GM06990 (cell line): ENCODE measurements at places on chromosomes 2 and 18.

DNA sequence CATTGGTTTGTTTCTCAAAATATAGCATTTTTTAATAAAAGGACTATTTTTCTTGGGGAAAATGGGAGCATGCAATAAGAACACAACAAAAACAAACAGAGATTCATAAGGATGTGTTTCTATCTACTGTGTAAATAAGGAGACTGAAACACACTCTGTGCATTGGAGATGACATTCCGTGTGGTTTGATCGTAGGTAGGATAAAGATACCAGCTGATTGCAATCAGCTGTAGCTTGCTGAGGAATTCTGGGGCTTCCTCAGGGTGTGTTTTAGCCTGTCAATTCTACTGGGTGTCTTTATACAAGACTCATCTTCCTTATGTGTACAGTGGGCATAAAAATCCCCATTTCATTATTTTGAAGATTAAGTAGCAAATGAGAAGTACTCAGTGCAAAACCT, 591.6 kb downstream of the DSC3 start:
- DNase-seq = no peak

DNA sequence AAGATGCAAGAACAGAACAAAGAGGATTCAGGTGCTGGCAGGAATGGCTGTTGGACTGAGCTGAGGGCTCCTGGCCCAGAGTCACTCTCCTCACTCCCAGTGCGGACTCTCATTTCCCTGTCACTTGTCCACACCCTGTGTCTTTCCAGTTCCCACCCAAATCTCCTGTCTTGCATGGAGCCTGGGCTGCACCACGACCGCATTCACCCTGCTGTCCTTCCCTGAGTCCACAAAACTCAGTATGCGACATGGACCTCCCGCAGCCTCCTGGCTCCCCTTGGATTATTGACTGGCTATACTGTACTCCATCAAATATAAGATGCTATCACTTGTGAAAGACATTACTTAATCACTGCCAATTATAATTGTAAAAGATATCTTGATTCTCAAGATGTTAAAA, 2.5 kb upstream of the ITM2C start:
- no peak for DNase-seq

DNA sequence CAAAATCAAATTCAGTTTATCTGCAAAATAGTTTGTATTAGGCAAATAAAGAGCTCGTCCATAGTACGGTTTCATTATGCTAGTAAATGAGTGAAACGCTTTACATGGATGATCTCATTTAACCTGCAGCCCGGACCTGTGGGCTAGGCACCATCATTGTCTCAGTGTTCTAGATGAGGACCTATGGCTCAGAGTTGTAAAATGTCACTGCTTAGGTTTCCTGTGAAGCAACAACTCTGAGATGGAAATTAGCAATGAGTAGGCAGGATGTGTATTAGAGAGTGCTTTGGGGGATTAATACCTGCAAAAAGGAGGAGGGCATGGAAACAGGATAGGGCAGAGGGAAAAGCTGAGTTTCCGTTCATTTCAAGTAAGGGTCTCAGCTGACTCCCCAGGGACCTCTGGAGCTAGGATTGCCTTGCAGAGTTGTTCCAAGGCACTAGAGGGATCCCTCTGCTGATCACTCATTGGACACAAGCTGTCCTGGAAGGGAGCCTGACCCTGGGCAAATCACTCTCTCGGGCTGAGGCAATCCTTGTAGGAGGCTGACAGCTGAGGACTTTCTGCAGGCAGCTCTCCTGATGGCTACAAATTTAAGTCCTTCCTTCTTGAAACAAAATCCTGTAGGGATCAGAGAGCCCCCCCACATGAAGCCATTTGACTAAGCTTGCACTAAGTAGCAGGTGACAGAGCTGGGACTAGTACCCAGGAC, 58.8 kb upstream of the SIX2 start:
- DNase-seq = no peak

DNA sequence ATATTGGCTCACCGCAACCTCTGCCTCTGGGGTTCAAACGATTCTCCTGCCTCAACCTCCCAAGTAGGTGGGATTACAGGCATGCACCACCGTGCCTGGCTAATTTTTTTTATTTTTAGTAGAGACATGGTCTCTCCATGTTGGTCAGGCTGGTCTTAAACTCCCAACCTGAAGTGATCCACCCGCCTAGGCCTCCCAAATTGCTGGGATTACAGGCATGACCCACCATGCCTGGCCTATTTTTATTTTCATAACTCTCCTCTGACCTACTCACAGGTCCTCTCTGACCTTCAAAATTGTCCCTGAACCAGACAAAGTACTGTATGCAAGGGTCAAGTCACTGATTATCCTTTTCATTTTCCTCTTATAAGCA, 16.0 kb upstream of the KLHL23 start:
- no peak for DNase-seq

DNA sequence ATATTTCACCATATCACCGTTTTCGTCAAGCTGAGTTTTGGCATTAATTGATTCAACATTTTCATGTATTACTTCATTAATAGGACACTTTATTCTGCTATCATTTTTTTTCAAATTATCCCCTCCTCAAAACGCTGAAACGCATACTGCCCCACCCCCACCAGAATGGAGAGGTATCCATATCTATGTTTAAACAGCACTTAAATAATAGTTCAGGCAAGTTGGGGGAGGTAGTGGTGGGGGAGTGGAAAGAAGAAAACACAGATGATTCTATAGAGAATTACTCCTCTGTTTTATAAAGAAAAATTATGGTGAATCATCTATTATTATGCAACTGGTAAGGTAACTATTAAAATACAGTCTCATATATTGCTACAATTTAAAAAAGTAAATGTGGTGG, 314.4 kb upstream of the ZEB2 start:
- DNase-seq = no peak

DNA sequence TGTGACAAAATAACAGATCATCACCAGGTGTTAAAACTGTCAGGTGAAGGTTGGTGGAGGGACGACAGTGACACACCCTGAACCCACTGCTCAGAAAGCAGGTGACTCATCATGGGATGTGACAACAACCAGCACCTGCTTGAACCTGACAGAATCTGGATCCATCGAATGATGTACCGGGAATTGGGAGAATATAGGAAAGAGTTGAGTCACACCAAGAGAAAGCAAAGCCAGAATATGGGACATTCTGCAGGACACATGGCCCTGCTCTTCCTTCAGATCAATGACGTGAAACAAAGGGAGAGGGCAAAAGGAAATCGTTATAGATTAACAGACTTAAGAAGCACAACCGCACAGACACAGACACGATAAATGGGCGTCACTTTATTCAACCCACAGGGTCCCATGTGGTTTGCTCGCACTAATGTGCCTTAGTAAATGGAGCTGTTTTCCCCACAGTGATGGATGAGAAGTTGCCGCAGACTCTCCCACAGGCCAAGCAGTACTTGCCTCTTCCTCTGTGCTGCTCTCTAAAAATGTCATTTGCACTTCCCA, 100.1 kb downstream of the CRACDL start:
- no peak for DNase-seq
